ENCODE measurements at places on chromosomes 1 and 21.
A peak's percentile ranks its signal among the peaks of the same experiment; 100 is the strongest.

DNA sequence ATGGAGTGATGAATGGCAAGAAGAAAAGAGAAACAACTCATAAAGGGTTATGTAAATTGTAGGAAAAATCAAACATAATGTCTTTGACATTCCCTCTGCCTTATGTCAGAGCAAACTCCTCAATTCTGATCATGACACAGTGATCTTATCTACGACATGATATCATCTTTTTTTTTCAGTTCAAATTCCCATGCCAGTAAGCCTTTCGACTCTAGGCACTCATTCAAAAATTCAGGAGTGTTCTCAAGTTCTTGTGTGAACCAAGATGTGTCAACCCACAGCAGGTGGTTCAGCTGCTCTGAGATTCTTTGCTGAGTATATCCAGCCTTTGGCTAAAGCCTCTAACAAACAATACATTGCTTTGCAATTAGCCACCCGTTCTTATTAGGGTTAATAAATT, 97.1 kb upstream of the ESRRG start:
- no peak for DNase-seq

GRCh38 chr1:11188858-11189451, at the start of gene ANGPTL7:
TSS of gene ANGPTL7 (plus strand) at chr1:11189355. CDS start at chr1:11189580, 225 bp downstream.
- DNase-seq: no peak

- no peak for DNase-seq
Measured at GRCh38 chr1:72435025-72435424, 152.7 kb upstream of the NEGR1 start.

DNA sequence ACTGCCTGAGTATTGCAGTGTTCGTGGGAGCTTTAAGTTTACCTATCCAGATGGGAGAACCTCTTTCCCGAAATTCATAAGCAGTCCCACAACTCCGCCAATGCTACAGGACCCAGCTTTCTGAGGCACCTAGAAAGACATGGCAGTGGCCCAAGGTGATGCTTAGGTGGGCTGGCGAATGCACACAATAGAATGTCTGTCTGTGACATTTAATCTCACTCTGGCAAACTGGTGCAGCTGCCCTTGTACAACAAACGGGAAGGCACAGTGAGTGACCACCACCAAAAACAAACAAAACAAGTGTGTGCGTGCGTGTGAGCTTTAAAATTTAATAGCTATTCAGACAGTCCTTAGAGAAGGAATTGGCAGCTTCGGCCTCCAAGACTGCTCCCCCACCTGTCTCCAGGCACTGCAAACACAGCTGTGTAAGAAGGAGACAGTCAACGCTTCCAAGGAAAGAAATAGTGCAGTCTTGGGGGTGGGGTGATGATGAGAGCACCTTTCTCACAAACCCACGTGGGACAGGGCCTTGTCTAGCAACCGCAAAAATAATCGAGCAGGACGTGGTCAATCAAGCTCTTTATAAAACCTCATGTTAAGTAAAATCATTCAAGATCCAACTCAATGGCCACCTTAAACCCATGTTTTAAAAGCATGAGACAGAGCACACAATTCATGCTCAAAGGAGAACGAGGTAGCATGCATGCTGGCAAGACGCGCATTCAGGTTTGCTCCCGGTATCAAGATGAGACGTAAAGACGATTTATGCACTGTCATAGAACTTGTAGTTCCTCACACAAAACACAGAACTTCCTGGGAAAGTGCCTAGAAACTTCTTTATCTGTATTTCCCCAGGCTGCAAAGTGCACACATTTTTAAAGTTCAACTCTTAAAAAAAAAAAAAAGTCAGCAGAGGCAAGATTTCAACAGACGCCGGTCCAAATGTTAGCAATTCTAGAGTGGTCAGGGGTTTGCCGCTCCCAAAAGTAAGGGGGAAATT, 84.1 kb downstream of the TM2D1 start:
- DNase-seq: no peak

DNA sequence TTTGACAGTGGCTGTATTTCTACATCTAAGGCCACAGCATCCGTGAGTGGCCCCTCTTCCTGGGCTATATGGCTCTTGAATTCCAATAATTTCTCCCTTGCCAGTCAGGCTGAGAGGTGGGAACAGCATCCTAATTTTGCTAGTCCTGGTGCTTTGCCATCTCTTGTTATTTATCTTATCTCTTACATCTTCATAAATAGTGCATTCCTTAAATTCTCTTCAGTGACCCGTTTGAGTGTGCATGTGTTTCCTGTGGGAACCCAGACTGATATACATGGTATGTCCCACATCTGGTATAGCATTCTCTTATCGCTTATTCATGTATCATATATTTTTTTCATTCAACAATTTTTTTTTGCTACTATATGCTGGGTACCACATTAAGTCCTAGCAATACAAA, 9.9 kb downstream of the S100A11 start:
- no peak for DNase-seq

DNA sequence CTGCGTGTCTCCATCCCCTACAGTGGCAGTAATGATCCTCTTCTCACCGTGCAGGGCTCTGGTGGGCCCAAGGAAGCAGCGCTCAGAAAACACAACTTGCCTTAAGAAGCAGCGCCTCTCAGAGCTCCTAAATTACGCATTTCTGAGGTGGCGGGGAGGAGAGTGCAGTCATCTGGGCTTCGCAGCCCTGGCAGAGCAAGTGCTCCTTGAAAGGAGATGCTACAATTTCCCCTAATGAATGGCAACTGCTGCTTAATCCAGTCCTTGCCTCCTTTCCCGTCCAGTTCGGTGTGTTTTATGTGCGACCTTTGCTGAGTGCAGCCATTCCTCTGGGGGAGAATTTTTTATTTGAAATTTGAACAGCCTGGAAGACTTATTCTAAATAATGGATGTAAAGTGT, 287.3 kb downstream of the PTPRU start:
- DNase-seq: no peak

DNA sequence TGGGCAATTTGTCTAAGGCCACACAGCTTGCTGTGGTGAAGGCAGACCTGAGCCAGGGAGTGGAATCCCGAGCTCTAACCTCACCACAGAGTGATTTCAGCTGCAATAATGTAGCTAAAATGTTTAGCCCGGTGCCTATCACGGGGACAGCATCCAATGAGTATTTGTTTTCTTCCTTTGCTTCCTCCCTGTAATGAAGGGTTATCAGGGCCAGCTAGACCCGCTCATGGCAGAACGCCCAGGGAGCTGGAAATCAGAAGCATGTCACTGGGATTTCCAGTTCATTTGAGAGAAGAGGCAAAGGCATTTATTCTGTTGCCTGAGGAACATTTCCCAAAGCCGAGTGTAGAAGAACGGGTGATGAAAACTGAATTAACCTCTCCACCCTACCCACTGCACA, 183.1 kb downstream of the ZSCAN20 start:
- DNase-seq: no peak

DNA sequence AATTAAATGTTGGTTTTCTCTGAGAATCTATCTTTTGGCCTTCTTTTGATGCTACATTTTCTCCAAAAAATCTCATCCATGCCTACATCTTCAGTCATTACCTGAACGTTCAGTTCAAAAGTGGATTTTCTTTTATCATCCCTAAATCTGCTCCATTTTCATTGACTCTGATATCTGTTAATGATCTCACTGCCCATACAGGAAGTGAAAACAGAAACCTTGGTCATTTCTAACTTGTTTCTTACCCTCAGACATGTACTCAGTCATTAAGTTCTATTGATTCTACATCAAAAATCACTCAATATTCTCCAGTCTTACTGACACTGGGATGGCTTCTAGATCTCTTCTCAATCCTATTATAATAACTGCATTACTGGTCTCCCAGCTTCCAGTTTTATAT, 22.7 kb downstream of the PRKACB start:
- no peak for DNase-seq

DNA sequence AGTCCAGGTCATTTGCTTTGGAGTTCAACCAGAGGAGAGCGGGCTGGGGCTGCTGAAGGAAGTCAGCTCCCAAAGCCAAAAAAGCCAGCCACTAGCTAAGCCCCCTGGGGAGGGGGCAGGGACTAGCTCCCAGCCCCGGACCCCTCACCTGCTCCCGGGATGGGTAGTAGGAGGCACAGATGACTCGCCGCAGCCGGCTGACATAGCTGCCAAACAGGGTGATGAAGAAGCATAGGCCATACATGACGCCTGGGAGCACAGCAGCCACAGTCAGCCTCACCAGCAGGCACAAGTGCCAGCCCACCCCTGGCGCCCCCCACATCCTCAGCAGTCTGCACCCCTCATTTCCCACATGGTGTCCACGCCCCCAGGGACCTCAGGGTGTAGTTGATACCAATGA, 7.4 kb downstream of the DCST2 start:
- DNase-seq: no peak

- no peak for DNase-seq
Measured at GRCh38 chr1:3019516-3020051, 1.7 kb upstream of the ACTRT2 start.

DNA sequence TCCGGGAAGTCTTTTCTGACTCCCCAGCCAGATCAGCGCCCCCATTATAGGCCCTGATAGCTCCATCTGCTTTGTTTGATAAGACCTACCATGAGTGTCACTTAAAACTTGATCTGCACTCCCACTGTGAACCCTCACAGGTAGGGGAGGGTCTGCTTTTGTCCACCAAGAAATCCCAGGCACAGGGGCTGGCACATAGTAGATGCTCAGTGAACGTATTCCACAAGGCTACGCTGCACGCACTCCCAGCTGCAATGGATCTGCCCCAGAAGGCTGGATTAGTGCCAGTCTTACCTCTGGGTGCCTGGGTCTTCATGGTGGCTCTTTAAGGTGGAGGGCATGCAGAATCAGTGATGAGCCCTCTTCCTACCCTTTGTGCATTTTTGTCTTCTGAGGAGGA, 447.1 kb downstream of the PTPRU start:
- DNase-seq: no peak

- no peak for DNase-seq
Measured at GRCh38 chr1:215054266-215054665, 28.3 kb upstream of the KCNK2 start.

DNA sequence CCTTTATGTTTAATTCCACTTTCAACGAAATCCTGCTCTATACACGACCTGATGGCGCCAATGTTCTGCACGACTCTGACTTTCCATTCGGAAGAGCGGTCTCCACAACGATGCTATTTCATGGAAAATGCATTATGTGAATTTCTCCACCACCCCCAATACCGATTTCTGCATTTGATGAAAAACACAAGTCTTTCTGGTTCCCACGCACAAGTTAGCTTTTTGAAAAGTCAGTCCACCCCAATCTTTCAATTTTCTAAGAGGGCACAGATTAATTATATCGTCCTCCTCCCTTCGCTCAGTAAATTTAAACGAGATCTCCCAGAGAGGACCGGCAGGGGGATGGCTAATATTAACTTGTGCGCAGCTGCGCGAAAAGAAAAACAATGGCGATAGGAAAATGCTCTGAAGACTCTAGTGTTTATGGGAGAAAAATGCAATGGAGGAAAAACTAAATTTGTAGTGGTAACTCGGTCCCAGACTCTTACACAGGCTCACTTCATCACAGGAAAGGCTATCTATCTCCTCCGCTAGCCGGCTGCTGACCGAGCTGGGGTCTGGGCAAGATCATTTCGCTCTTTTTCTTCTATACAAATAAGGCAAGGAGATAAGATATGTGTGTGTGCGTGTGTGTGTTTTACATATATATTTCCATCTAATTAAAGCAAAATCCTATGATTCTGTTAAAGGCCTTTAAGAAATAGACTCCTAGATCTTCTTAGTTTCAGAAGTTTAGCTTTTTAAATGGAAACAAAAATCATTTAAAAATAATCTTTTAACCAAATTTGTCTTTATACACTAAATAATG, 1.2 kb upstream of the LHX8 start:
- no peak for DNase-seq

DNA sequence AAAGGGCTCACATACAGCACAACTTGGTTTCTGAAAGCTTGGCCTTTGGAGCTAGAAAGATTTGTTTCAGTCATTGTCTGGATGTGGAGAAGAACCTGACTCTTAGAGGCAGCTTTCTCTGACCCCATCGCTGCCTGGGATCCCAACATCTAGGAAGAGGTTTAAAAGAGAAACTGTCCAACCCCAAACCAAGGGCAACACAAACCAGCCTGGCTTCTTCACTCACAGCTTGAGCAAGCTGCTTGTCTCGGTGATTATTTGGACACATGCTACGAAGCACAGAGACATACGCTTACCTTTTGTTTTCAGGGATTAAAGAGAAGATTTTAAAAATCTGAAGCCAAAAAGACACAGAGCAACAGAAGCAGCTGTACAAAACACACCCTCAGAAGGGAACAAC, 109.8 kb downstream of the ETS2 start:
- no peak for DNase-seq

GRCh38 chr21:38440746-38441145, 57.5 kb downstream of the ERG start:
- DNase-seq: peak; percentile 92

DNA sequence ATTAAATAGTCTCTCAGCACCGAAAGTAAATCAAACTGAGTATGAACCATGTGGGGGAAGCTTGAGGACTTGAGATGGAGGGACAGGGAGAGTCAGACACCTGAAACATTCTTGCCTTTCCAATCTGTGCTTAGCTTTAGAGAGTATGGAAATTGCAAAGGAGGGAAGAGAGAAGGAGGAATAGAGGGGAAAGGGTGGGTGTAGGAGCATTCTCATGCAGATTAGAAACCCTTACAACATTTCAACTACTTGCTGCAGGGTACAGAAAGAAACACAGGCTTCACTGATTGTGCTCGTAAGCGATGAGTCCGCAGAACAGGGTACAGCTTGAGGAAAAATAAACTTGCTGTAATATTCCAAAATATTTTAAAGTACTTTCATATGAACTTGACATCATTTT, 73.8 kb downstream of the NIBAN1 start:
- DNase-seq: no peak

GRCh38 chr21:41848958-41849580, 30.1 kb downstream of the PRDM15 start:
- no peak for DNase-seq

GRCh38 chr1:23837908-23838307, 12.7 kb upstream of the HMGCL start:
- DNase-seq: no peak

GRCh38 chr1:78730054-78730453, 80.4 kb downstream of the IFI44 start:
- no peak for DNase-seq

GRCh38 chr1:77024500-77024899, 157.2 kb downstream of the ST6GALNAC5 start:
- DNase-seq: no peak

- DNase-seq: no peak
Measured at GRCh38 chr21:45845063-45845769, 136.4 kb upstream of the COL6A1 start.

GRCh38 chr1:151967091-151967490, 26.6 kb downstream of the S100A10 start:
- no peak for DNase-seq

GRCh38 chr1:182616130-182617013, 12.2 kb upstream of the RGS16 start:
- DNase-seq: no peak

DNA sequence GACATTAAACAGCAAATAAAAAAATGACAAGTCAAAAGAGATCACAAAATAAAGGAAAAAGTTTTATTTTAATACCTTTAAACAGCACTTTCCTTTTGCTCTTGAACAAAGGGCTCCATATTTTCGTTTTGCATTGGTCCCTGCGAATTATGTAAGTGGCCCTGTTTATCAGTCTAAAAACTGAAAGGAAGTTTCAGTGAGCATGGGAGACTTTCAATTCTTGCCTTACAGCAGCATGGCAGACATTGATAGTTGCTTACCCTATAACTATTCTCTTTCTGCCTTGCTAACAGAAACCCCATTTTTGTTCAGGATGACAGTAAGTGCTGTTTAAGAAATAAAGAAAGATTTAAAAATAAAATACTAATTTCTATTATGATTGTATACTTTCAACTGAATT, 5.2 kb upstream of the SH3GLB1 start:
- DNase-seq: no peak
